NCI-H1694 treated with DMSO at 0.1 percent for 48 hours (cell line): ENCODE measurements at places on chromosomes 12 and 14.
A peak's percentile ranks its signal among the peaks of the same experiment; 100 is the strongest.

- no peak for DNase-seq
These were observed 40.9 kb downstream of the CDK17 start for GRCh38 chr12:96359328-96359727.

DNA sequence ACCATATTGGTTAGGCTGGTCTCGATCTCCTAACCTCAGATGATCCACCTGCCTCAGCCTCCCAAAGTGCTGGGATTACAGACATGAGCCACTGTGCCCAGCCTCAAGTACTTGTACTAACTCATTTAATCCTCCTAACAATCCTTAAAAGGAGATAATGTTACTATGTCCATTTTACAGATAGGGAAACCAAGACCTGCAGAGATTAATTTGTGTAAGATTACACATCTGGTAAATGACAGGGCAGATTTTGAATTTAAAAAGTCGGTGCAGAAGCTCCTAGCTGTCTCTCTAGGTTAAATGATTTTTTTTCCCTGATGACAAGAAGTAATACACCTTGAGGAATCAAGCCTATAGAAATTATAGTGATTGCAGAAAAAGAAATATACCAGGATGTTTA lies 13.7 kb upstream of the HECTD1 start:
- no peak for DNase-seq

- no peak for DNase-seq
These were observed 218.9 kb upstream of the RBM19 start for GRCh38 chr12:114185036-114185435.

GRCh38 chr14:63800083-63800482 lies 52.7 kb upstream of the SYNE2 start:
- no peak for DNase-seq

DNA sequence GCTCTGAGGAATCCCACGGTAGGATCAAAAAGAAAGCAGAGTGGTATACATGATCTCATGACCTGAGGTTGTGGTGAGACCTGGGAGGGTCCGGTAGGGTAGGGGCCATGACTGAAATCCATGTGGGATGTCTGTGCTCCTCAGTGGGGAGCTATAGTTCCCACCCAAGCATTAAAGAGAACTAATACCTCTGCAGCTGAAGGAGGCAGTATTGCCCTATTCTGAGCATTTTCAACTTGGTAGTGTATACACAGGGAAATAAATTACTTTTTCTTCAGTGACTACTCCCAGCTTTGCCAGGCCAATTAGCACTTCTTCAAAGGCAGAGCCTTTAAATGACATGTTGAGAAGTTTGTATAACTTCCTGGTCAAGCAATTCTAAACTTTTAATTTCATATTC lies 613.8 kb downstream of the KCNH5 start:
- DNase-seq: no peak

DNA sequence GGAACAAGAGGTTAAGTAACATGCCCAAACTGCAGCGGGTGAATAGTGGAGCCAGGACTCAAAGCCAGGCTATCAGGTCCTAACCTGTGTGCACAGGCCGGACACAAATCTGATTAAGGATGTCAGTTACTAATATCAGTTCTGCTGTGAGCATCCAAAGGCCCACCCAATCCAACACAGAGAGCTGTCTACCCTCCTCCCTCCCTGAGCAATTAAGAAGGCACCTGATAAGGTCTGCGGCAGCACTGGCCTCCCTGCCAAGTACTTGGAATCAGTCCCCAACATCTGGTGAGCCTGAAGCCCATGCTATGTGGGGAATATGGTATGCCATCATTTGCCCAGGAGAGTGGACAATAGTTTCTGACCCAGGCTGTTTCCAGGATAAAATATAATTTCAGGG lies 3.9 kb downstream of the HEBP1 start:
- no peak for DNase-seq

DNA sequence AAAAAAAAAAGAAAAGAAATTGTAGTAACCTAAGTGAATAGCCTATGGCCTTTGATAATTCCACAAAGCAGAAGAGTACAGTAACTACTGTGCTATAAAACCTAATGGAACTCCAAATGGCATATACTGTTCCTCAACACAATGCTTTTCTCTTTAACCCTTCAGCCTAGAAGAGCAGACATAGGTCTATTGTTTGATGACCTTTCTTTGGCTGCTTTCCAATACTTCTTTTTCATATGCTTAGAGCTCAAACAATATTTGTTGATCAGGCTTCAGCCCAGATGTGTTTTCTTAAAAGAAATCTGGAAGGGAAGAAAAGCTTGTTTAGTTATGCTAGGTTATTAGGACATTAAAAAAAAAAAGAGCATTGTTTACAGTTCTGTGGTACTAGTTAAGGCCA lies 116.4 kb downstream of the NTN4 start:
- peak; percentile 18 for DNase-seq

GRCh38 chr12:109682708-109683060 lies 30.9 kb upstream of the FAM222A start:
- DNase-seq: no peak

- no peak for DNase-seq
These were observed 31.6 kb downstream of the MOAP1 start for GRCh38 chr14:93153121-93153520.

DNA sequence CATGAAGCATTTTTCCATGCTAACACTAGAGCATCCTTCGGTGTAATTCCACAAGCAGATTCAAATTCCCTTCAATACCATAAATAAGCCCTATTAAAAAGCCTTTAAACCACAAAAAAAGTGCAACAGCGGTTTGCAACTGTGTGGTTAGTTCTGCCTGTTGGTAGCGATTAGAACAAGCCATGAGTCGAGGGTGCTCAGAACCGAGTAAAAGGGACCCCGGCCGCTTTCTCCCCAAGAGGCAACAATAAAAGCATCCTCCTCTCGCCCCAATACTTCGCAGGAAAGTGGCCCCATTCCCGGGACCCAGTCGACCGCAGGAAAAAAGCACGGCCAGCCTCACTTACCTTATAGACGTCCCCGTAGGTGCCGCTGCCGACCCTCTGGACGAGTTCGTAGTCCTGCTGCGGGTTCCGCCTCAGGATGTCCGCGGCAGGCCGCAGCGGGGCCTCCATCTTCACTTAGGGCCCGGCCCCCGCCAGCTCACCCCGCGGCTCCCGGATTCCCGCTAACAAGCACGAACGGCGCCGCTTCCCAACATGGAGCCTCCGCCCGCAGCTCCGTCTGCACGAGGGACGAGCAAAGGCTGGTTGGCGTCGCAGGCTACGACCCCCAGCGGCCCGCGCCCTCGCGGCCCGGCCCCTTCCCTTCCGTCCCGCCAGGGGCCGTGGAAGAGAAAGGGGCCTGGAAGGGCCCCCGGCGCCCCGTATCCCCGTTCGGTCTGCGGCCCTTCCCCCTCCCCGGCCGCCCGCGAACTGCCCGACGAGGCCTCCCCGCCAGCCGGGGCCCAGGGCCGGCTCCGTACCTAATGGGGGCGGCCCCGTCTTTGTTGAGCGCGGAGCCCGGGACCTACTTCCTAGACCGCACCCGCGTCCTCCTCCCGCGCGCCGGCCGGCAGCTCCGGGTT lies 521 bp downstream of the MAP4K5 start:
- DNase-seq: peak; percentile 38

GRCh38 chr12:130948751-130949150 lies 5.0 kb upstream of the ADGRD1 start:
- DNase-seq: no peak

DNA sequence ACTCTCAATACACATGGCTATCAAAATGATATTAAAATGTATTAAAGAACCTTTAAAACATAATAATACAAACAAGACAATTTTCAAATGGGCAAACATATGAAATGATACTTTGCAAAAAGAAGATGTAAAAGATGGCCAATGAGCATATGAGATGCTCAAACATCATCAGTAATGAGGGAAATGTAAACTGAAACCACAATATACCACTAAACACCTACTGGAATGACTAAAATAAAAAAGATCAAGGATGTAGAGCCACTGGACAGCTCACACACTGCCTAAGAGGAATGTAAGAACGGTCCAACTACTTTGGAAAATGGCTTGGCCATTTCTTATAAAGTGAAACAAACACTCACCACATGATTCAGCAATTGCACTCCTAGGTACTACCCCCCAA lies 97.2 kb upstream of the BBS10 start:
- DNase-seq: no peak

- DNase-seq: no peak
These were observed 3.7 kb upstream of the LPCAT3 start for GRCh38 chr12:7021956-7022355.

DNA sequence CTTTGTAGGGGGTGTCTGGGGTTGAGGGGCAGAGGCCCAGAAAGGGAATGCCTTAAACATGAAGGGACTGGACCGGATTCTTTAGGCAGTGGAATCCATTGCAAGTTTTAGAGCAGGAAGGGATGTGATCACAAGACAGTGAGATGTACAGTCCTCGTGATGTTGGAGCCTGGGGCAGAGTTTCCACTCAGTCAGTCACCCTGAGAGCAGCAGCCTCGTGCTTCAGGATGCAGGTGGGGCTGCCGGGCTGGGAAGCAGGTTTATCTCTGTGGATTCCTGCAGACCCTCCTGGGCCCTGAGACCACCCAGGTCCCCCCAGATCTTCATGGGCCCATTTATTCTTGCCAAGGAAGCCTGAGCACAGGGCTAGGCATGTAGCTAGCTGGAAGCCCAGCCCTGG lies 38.5 kb downstream of the RIN3 start:
- no peak for DNase-seq

DNA sequence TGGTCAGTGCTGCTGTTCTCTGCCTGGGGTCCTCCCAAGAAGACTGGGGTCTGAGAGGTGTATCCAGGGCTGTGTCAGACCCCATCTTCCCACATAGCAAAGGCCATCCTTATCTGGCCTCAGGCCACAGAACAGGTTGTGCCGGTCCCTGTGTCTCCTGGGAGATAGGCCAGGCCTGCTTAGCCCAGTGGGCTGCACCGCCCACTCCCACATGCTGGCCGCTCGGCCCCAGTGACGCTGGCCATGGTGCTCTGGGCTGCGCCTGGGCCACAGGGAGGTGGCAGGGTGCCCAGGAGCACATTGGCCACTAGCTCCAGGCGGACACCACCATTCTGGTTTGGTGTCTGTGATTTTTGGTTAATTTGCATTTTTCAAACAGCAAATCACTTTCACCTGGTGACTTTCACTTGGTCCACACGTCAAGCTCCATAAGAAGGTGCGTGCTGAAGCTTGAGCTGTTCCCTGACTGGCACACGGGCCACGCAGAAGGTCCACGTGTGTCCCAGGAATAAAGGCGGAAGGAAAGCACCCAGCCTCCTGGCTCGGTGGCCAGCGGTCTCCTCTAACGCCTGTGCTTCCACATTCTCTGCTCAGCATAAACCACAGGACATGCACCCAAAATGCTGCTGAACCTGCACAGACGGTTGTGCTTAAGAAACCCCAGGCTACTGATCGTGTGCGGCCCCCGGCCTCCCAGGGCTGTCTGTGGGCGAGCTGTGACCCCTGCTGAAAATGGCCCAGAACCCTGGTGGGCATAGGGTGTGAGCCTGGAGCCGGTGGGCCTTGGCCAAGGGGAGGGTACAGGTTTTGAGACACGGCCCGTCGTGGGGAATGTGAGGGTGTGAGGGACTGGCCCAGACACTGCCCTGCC lies 4.6 kb downstream of the FBRSL1 start:
- DNase-seq: no peak

- no peak for DNase-seq
These were observed 4.7 kb upstream of the EIF2S3B start for GRCh38 chr12:10501030-10501429.

DNA sequence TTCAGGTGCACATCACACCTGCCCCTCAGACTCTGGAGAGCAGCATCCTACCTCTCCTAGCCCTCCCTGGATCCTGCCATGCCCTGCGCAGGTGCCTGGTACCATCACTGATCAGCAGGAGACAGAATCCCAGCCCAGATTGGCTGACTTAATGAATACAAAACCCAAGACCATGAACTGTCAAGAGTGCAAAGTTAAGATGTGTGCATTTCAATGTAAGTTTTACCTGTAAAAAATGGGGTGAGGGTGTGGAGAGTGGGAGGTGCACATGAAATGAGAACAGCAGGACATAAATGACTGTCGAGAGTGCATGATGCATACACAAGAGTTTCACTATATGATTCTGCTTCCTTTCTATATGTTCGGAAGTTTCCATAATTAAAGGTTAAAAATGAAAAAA lies 57.9 kb upstream of the GPR68 start:
- no peak for DNase-seq

DNA sequence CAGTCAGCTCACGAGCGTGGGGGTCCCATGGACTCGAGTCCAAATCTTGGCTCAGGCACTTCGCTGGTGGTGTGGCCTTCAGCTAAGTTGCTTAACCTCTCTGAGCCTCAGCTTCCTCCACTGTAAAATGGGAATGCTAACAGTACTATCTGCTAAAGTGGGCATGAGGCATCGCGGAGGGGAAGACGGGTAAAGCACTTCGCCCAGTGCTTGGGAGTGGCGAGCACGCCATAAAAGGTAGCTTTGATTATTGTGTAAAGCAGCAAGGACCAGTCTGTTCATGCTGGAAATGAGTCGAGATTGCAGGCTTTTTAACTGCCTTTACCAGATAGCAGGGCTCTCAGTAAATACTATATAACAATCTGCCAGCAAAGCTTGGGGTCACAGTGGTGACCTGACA lies 24.5 kb downstream of the HRK start:
- DNase-seq: no peak

- no peak for DNase-seq
These were observed 3.4 kb downstream of the MYG1 start for GRCh38 chr12:53302903-53303302.

- DNase-seq: no peak
These were observed 13.4 kb downstream of the FUT8 start for GRCh38 chr14:65425885-65426284.

DNA sequence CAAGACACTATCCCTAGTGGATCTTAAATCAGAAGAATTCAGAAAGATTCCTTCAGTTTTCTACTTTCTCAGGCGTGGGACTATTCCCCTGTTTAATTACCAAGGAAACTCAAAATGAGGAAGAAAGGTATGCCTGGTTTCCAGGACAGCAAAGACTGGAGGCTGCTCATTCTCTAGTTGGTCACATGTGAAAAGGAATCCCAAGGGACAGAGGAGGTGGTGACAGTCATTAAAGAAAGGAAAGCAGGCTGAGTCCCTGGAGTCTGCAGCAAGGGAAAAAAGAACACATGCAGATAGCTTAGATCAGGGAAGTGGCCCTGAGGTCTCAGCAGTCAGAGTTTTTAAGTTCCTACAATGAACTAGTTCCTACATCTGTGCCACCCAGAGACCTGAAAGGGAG lies 165.4 kb upstream of the CCDC198 start:
- DNase-seq: no peak

DNA sequence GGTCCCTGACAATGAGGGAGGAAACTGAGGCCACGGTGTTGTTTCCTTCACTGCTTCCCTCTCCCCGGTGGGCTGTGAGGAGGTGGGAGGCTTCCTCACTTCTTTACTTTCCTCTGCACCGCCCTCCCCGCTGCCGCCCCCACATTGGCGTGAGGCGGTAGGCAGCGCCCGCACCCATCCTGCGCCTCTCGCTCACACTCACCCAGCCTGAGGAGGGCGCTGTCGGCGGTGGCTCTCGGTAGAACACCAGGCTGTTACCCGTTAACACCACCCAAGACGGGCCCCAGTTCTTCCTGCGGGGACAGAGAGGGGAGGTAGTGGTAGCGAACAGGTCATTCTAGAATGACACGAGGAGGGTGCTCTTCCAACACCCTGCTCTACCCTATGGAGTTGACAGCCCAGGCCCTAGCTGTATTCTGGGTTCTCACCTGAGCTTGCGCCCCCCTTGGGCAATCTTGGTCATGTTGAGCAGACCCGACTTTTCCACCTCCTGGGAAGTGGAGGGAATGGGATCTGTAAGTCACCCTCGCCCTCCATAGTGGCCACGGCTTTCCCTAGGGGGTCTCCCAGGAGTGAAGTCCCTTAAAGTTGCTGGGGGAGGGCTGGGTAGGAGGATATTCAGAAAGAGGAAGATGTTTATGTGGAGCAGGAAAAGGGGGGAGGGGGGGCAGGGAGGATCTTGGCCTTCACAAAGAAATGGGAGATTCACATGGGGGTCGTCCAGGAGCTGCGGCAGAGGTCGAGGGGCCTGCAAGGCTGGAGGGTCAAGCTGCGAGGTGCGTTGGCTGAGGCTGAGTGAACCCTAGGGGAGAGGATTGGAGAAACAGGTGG lies 3.3 kb downstream of the ARHGAP9 start:
- DNase-seq: no peak
